ENCODE measurements at places on chromosomes 4 and X. TPM values are rescaled to one million over a fixed set of nuclear protein-coding genes. Genes with fewer than 3 reads are reported as not detected.

ASB11 gene
- not detected for polyA plus RNA-seq

NCAPG gene
- polyA plus RNA-seq = 4.7 TPM

YY2 gene
- polyA plus RNA-seq = 1.1 TPM

LRAT gene
- polyA plus RNA-seq = 2.6 TPM

BLOC1S4 gene
- 60.0 TPM for polyA plus RNA-seq

FAM47A gene
- polyA plus RNA-seq = not detected

ITIH6 gene
- polyA plus RNA-seq = not detected

SRPK3 gene
- polyA plus RNA-seq = 0.32 TPM

NSUN7 gene
- 4.6 TPM for polyA plus RNA-seq

ZC4H2 gene
- 10.4 TPM for polyA plus RNA-seq

RNF128 gene
- 58.0 TPM for polyA plus RNA-seq

TMSB15A gene
- 39.0 TPM for polyA plus RNA-seq

TMEM164 gene
- 3.1 TPM for polyA plus RNA-seq

GC gene
- 352 TPM for polyA plus RNA-seq

REELD1 gene
- 0.44 TPM for polyA plus RNA-seq

SPANXC gene
- not detected for polyA plus RNA-seq

SH2D1A gene
- polyA plus RNA-seq = not detected

CCDC110 gene
- 0.16 TPM for polyA plus RNA-seq

CT83 gene
- polyA plus RNA-seq = not detected

WFS1 gene
- polyA plus RNA-seq = 36.1 TPM

EDA gene
- 4.7 TPM for polyA plus RNA-seq

COL25A1 gene
- polyA plus RNA-seq = 0.28 TPM

TXK gene
- 0.18 TPM for polyA plus RNA-seq

TRIM60 gene
- not detected for polyA plus RNA-seq

DACH2 gene
- 0.87 TPM for polyA plus RNA-seq

F8A2 gene
- not detected for polyA plus RNA-seq

RAB33A gene
- 7.7 TPM for polyA plus RNA-seq

LRIT3 gene
- not detected for polyA plus RNA-seq

OCIAD1 gene
- 207 TPM for polyA plus RNA-seq

MAGEB1 gene
- polyA plus RNA-seq = not detected

FGFR3 gene
- polyA plus RNA-seq = 99.8 TPM

C4orf51 gene
- not detected for polyA plus RNA-seq

CT47B1 gene
- polyA plus RNA-seq = not detected

TDO2 gene
- polyA plus RNA-seq = 91.4 TPM

SAGE1 gene
- polyA plus RNA-seq = not detected

DGAT2L6 gene
- polyA plus RNA-seq = 0.16 TPM

XPNPEP2 gene
- 15.0 TPM for polyA plus RNA-seq

MAGEB2 gene
- polyA plus RNA-seq = not detected

ARL9 gene
- 0.85 TPM for polyA plus RNA-seq

TRPC5OS gene
- polyA plus RNA-seq = not detected

LANCL3 gene
- 0.30 TPM for polyA plus RNA-seq

TRAPPC11 gene
- polyA plus RNA-seq = 14.7 TPM

GPR82 gene
- 0.69 TPM for polyA plus RNA-seq

FGD1 gene
- 11.9 TPM for polyA plus RNA-seq

ANTXR2 gene
- polyA plus RNA-seq = 25.2 TPM

MAOB gene
- 80.5 TPM for polyA plus RNA-seq

SPIN2B gene
- 10.9 TPM for polyA plus RNA-seq

P2RY4 gene
- polyA plus RNA-seq = 2.0 TPM

Data from hepatocyte (in vitro differentiated cells).